Activated T-cell treated with anti-CD3 and anti-CD28 coated beads for 4 hours (primary cell): ENCODE measurements at places on chromosomes 1 and 21.

DNA sequence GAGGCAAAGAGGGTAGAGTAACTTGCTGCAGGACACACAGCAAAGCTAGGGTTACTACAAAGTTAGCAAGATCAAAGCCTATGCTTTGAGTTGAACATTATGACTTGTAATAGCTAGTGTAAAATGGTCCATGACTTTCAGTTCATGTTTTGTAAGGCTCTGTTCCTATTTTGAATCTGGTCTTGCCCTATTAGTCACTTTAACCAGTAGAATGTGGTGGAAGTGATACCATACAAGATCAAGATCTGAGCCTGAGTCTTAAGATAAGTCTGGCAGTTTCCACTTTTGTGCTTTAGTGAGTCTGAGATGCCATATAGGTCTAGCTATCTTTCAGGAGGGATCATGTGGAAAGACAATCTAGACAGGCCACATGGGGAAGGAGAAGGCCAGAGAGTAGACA, 282.1 kb upstream of the BRINP3 start:
- no peak for DNase-seq

GRCh38 chr1:189538271-189538670, 939.4 kb downstream of the BRINP3 start:
- no peak for DNase-seq

DNA sequence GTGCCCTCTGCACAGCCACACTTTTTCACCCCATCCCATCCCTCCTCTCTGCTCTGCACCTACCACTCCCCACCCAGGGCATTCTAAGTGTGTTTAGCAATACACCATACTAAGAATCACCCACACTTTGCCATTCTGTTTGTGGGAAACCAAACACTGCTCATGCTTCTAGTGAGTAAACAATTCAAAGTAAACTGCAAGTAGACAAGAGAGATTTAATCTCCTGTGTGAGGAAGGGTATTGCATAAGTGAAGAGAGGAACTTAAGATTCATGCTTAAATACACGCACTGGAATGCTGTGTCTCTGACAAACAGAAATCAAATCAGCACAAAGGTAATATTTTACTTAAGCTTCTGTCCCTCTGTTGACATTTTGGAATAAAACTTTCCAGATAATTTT, 4.8 kb upstream of the EDARADD start:
- DNase-seq, result no peak

- peak; percentile 42 for DNase-seq
Observed at GRCh38 chr1:156860113-156860627, 495 bp upstream of the NTRK1 start.

GRCh38 chr1:78236716-78237115, 190.9 kb downstream of the GIPC2 start:
- DNase-seq, result no peak

GRCh38 chr1:82279241-82279640, 478.5 kb downstream of the ADGRL2 start:
- no peak for DNase-seq

GRCh38 chr1:88311907-88312306, 372.2 kb upstream of the PKN2 start:
- DNase-seq, result no peak
